ENCODE measurements at places on chromosomes 5 and 9.

GRCh38 chr9:2241836-2242741 is 226.9 kb downstream of the SMARCA2 start:
- peak; percentile 87 for DNase-seq

GRCh38 chr9:4308482-4308881 is 8.6 kb upstream of the GLIS3 start:
- DNase-seq = no peak

- no peak for DNase-seq
Observed at GRCh38 chr9:2177121-2177520, 162.0 kb downstream of the SMARCA2 start.

GRCh38 chr9:7209016-7209715 is 451.4 kb downstream of the KDM4C start:
- no peak for DNase-seq

DNA sequence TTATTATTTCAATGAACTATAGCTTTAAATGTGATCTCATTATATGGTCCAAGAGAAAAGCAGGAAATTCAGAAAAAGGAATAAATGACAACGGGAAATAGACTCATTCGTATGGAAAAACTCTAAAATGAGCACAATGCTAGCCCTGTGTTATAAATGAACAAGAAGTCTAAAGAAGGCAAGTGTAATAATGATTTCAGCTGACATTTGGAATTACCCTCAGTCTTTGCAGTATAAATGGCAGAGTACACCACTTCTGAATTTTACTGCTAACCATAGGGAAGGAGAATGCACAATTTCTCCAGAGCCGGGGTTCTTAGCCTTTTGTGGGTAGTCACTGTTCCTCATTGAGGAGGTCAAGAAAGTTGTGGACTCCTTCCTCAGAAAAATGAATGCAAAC is 93.1 kb downstream of the ANKRD55 start:
- DNase-seq = no peak

DNA sequence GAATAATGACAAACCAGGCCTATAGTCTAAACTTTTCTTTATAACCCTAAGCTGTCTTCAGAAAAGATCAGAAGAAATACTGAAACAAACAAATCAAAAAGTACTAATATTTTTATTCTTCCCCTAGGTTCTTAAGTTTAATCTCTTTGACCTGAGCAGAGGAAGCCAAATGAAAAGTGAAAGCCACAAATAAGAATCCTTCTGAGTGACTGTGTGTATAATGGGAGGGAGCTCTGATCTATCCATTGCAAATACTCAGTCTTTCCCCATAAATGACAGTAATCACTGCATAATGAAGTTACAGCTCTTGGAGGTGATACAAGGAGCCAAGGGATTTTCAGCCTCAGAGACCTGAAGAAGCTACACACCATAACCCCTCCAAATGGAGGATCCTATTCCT is 126.9 kb upstream of the ATP10B start:
- DNase-seq = no peak
